ENCODE measurements at places on chromosomes 7 and 10.

- no peak for DNase-seq
Measured at GRCh38 chr10:108385963-108386362, 1221.5 kb upstream of the SORCS1 start.

DNA sequence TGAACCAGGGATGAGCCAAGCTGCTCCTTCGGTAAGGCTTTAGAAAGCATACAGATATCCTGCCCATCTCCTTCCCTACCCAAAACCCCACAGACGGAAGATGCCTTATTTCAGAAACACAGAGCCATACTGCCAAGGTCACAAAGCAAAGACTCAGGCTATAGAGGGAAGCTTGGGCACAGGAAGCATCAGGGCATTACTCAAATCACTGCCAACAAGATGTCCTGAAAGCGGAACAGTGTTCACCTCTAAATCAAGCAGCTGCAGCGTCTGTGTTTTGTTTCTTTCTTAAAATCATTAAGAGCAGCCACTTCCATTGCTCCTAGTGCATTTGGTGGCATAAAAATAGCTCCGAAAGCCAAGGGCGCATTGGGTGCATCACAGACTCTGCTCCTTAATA lies 307.3 kb downstream of the SORCS1 start:
- DNase-seq = no peak

GRCh38 chr7:55641811-55642210 lies 69.5 kb upstream of the VOPP1 start:
- DNase-seq = no peak

DNA sequence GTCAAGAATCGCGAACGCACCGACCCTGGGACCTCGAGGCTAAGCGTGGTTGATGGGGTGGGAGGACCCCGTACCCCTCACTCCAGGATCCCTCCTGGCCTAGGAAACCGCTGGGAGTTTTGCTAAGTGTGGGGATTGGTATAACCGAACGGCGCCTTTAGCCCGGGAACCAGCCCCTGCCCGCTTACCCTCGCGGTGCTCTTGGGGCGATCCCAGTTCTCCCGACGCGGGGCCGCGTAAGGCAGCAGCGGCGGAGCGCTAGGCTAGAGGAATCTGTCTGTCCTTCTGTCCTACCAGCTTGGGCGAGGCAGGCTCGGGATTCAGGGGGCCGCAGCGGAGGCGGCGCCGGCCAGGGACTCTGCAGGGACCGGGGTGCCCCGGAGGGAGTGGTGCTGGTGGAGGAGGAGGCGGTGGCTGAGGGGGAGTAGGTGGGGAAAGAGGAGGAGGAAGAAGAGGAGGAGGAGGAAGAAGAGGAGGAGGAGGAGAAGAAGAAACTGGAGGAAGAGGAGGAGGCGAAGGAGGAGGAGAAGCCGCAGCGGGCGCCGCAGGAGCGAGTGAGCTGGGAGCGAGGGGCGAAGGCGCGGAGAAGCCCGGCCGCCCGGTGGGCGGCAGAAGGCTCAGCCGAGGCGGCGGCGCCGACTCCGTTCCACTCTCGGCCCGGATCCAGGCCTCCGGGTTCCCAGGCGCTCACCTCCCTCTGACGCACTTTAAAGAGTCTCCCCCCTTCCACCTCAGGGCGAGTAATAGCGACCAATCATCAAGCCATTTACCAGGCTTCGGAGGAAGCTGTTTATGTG lies 439 bp upstream of the EMX2 start:
- no peak for DNase-seq

DNA sequence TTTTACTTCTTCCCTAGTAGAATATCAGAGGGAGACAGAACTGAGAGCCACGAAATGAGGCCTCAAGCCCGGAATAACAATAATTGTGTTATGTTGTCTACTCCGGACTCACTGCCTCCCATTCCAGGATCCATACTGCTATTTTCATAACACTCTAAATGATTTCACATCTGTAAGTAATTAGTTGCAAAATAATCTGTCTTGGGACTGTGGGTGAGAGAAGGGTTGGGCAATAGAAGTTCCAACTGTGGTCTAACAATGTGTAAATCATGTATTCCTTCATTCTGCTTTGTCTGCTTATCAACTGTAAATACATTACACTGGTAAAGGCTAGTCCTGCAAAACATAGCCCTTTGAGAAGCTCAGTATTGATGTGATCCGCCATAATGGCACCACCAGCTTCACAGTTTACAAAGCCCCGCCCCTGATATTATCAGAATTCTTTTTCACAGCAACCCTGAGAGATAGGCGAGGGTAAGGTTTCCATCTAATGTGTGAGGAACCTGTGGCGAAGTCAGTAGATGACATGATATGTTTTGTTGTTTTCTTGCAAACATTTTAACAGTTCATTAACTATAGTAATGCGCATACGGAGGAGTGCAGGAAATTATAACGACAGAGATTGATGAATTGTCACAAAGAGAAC lies 265.7 kb upstream of the BMPER start:
- DNase-seq = no peak

GRCh38 chr10:2925631-2926030 lies 141.7 kb upstream of the PFKP start:
- no peak for DNase-seq

DNA sequence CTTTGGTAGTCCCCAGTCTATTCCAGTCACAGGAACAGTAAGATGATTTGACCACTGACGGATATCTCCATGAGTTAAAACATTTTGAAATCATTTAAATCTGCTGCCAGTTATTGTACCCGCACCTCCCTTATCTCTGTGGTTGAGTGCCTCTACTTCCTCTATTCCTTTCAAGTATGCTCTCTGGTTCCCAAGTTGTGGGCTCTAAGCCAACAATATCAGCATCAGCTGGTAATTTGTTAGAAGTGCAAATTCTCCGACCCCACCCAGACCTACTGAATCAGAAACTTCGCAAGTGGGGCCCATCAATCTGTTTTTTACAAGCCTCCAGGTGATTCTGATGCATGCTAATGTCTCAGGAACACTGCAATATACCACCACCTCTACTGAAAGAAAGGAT lies 235.5 kb downstream of the CCSER2 start:
- no peak for DNase-seq

Data from activated CD8-positive, alpha-beta memory T cell treated with anti-CD3 and anti-CD28 coated beads for 4 hours (primary cell).